ENCODE measurements at places on chromosomes 5 and 9.

- DNase-seq = no peak
Measured at GRCh38 chr5:62167561-62168057, 138.4 kb upstream of the KIF2A start.

DNA sequence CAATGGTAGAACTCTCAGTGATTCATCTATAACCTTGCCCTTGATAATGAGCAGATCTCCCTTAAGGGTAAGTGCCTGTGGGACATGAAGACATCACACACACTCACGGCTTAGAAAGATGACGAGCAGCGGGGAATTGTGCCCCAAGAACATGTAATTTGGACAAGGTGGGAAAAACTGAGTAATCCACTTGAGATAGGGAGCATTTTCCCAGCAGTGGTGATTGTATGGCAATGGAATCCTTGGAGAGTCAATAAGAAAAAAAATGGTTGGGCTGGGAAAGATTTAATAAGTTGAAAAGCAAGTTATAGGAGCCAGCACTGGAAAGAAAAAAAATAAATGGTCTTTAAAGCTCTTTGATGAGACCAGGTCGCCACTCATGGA, 193.1 kb downstream of the GLIS3 start:
- DNase-seq = no peak

DNA sequence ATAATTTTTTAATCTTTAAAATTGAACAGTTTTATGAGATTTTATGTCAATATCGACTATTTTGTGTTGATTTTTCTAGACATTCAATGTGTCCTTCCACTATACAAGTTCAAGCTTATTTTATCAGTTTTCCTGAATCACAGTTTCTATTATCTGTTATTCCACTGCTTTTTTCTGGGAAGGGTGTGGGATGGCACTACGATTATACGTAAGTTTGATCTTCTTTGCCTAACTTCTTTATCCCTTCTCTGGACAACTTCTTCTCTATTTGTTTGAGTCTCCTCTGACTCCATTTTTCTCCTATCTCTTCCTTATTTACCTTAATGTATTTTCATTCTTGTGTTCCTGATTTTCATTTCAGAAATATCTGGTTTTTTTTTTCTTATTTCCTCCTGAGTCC, 24.5 kb downstream of the TBC1D9B start:
- no peak for DNase-seq

DNA sequence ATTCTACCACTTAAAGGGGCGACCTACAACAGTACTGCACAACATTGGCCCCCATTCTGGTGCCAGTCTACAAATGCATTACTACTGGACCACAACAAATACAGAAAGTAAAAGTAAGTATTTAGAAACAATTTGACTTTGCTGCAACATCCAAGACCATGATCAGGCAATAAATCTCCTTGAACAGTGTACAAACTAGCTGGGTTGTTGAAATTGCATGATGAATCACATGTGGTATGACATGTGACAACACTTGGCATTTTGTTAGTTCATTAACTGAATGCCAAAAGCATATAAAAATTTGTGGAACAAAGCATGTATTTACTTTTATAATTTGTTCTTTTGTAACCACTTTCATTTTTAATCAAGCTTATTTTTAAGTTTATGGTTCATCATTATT, 270.5 kb downstream of the NFIB start:
- no peak for DNase-seq

GRCh38 chr5:54388811-54389210, 66.7 kb upstream of the HSPB3 start:
- DNase-seq = no peak

DNA sequence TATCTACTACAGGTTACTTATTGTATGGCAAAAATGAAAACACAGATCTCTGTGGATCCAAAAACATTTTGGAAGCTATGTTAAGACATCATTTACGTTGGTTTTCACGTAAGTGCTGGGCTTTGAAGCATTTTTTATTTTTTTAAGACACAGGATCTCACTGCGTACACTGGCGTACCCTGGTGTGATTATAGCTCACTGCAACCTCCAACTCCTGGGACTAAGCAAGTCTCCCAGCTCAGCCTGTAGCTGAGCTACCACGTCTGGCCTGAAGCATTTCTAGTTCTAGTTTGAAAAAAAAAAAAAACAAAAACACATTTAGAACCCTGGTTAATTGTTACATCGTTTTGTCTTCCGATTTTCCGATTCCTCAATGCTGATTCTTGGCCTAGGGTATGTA, 131.3 kb downstream of the AOPEP start:
- no peak for DNase-seq

DNA sequence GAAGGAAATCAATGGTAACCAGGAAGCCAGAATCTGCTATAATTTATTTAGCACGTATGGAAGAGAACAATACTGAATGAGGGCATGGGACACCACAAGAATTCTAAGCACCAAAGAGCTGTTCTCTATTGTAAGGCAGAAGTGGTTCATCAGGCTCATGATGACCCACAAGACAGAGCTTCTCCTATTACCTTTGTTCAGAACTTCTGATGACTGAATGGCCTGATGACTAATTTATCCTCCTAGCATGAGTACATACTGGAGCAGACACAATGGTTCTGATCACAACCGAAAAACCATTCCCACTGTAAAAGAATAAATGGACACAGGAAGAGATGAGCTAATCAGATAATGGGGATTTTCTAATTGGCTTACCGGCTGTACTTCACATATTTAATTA, 329.8 kb upstream of the PDE4D start:
- no peak for DNase-seq

DNA sequence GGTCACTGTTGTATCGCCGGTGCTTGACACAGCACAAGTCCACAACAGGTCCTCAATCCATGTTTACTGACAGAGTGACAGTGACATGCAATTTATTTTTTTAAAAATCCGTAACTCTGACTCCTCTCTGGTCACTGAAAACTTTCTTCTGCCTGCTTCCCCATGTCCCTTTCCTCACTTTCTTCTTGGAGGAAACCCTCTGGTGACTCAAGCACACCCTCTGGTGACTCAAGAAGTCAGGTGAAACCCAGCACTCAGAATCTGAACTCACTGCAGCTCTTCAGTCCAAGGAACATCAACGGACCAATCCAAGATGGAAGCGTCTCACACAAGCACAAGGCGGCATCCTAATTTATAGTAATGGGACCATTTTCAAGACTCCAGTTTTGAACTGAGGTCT, 245.9 kb downstream of the FSTL4 start:
- DNase-seq = no peak

- no peak for DNase-seq
Measured at GRCh38 chr5:56080375-56081052, 85.8 kb upstream of the IL6ST start.

DNA sequence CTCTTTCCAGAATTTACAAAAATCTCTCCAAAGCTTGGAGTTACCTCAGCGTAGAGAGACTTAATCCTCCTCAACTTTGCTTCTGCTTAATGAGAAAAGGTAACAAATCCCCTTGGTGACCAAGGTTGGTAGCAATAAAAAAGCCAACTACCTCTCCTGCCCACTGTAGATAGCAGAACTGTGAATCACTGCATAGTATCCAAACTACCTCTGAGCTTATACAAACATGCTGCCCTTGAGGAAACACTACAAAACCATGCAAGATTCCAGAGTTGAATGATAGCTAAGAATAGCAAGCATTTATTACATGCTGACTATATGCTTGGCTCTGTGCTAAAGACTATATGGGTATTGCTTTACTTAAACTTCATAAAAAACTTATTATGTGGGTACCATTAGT, 2.8 kb upstream of the ADAMTS12 start:
- DNase-seq = no peak

DNA sequence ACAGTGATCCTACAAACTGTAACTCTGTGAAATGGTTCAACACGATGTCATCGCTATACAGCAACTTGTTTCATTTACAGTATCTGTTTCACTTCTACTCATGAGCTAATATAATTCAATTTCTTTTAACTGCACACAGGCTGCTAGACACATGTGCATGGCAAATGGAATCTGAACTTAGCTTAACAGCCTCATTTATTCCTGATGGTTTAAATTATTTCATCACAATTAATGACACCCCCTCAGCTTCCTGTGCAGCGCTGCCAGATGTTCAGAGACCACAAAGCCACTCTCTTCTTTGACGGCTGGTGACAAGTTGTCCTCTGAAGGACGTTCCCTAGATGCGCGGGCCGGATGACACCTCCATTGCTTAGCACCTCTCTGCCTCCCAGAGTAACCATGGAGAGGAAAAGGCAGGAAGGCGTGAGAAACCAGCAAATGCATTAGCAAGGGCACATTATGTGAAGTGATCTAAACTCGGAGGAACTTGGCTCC, 191.1 kb downstream of the BNC2 start:
- no peak for DNase-seq

- DNase-seq = no peak
Measured at GRCh38 chr5:150305095-150305494, 2.4 kb upstream of the ARSI start.

All from brain pericyte (primary cell).